ENCODE measurements at places on chromosomes 12 and 14. TPM values are rescaled to one million over a fixed set of nuclear protein-coding genes. Genes with fewer than 3 reads are reported as not detected.

DNA sequence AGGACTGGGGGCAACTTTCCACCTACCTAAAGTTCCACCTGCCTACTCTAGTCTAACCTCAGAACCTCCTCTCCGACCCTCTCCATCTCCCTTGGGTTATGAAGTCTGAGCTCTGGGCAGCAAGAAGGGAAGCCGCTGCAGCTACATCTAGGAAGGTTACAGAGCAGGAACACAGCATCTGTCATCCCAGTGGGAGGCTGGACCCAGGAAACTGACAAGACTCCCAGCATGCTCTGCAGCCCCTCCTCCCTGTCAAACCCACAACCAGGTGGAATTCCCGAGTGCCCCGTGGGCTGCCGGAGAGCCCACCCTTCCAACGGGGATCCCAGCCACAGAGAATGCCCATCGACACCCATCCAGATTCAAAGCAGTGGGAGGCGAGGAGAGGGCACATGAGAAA, 2.1 kb downstream of the TESC start:
- no peak for DNase-seq

- DNase-seq: no peak
Observed at GRCh38 chr14:98769326-98769725, 502.7 kb downstream of the BCL11B start.

DNA sequence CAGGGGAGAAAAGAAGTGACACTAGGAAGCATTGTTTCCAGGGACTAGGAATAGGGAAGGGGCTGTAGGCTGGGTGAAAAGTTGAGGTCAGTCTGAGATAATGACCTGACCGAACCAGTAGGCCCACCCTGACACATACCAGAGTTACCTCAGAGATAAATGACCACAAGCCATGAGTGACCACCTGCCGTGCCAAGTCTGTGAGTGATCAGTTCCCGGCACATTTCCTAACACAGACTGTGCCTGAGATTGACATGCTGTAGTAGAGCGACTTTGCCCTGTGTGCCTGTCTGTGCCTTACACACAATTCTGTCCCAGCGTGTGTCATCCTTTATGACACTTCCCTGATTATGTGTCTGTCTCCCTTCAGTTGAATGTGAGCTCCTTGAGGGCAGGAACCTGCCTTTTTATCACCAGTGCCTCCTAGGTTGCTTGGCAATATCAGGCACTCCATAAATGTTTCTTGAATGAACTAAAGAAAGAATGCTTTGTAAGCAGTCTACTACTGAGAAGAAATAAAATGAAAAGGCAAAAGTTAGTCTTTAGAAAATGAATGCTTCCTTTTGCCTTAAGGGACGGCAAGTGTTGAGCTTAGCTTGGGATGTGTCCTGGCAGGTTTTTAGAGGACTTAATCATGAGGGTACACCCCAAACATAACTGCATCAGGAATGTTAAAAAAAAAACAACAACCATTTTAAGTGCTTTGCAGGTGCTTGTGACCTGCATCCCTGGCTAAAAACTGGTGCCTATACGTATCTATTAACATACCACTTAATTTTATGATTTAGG, 9.6 kb upstream of the SSPN start:
- DNase-seq: no peak

- DNase-seq: no peak
Observed at GRCh38 chr12:14681190-14681589, 15.2 kb downstream of the GUCY2C start.

DNA sequence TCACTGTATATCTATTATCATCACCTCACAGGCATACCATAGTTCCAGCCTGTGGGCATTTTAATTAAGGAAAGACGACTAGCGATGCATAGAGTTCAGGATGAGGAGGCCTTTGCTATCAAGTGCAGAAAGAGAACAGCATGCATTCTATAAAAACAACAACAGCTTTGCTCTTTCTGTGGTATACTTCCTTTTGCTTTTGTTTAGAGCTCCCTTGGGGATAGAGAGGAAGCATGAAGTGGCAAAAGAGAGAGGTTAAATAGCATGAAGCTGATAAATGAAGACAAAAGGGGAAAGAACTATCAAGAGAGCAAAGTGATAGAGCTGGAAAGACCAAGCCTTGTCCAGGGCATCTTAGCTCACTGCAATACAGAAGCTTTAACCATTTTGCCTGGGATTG, 23.5 kb downstream of the IFNG-AS1 start:
- no peak for DNase-seq

Gene SLC6A12
- 72.6 TPM for total RNA-seq

Gene SUDS3
- total RNA-seq: 10.8 TPM

All from left lobe of liver (tissue), 2 donors.